ENCODE measurements at places on chromosomes 6 and 20. TPM values are rescaled to one million over a fixed set of nuclear protein-coding genes. Genes with fewer than 3 reads are reported as not detected.

DNA sequence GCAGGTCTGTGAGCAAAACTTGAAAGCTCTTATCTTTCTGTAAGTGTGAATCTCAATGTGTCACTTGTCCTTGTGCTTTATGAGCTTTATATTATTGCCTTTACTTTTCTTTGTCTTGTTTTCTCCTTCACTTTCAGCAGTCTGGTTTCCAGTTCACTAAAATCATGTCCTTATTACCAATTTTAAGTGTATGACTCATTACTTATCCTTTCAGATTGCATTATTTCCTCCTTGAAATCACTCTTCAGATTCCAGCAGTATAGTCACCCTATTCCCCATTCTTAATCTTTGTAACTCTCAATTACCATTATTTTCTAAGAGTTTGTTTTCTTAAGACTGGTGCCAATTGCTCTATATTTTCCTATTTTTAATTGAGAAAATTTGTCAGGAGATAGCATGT, 117.4 kb upstream of the GRIK2 start:
- DNase-seq, result no peak

GRCh38 chr6:56595490-56596122, 47.1 kb downstream of the DST start:
- DNase-seq, result peak; percentile 74

The FAM209B gene
- 0.64 TPM for total RNA-seq

The MYBL2 gene
- 106 TPM for total RNA-seq

The CST4 gene
- total RNA-seq, result not detected
